Camera-type eye (tissue), 1 donor: ENCODE measurements at places on chromosomes 16 and 17. TPM values are rescaled to one million over a fixed set of nuclear protein-coding genes. Genes with fewer than 3 reads are reported as not detected.

Gene TMEM100
- total RNA-seq, result 10.3 TPM

Gene KCNAB3
- total RNA-seq, result 8.0 TPM

Gene KRT40
- total RNA-seq, result 1.4 TPM

Gene PIPOX
- total RNA-seq, result 5.3 TPM

Gene ANTKMT
- total RNA-seq, result 25.7 TPM

Gene AOC3
- total RNA-seq, result 18.6 TPM

Gene SCNN1G
- 0.49 TPM for total RNA-seq

Gene CCL14
- total RNA-seq, result 0.60 TPM

Gene PDP2
- 12.7 TPM for total RNA-seq
